ENCODE measurements at places on chromosomes 5 and 9.

- DNase-seq, result no peak
Measured at GRCh38 chr9:116223926-116224325, 70.3 kb downstream of the PAPPA start.

GRCh38 chr9:28538132-28538531, 964.9 kb upstream of the C9orf72 start:
- DNase-seq, result no peak

DNA sequence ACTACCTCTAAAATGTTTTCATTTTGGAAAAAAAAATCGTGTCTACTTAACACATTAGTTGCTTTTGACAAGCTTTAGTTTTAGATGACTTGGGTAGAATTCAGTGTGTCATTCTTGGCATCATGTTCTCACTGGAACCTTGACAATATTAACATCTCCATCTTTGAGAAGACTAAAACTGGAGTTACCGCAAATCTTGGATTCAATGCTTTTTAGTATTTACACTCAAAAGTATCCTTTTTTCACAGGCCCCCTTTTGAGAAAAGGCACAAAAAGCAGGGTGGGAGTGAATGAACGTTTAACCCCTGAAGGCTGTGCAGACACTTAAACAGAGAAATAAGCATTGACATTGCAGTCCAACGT, 549.1 kb downstream of the CSNK1G3 start:
- DNase-seq, result no peak

GRCh38 chr5:75042522-75042921, 9.8 kb downstream of the GCNT4 start:
- no peak for DNase-seq

DNA sequence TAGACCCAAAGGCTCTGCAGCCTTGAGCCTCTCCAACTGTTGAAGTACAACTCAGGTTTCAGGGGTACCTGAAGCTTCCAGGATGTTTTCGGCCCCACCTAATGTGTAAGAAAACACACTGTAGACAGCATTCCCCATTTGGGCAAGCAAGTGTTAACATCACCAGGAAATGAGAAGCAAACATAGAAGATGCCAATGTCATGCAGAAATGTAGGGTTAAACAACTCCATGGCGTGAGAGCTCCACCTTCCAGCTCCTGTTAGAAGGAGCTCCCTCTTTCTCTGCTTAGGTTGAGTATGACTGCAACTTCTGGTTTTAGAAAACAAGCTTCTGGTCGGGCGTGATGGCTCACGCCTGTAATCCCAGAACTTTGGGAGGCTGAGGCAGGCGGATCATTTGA, 31.0 kb upstream of the DENND1A start:
- DNase-seq, result no peak

DNA sequence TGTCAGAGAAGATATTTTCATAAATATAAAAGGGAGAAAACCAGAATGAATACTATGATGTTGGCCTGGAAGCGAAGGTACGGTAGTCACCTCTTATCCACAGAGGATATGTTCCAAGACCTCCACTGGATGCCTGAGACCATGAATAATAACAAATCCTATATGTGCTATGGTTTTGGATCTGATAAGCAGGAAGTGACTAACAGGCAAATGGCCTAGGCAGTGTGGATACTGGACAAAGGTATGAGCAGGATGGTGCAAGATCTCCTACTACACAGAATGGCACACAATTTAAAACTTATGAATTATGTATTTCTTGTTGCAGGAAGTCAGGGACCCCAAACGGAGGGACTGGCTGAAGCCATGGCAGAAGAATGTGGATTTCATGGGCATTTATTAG, 48.2 kb downstream of the ADAMTS12 start:
- DNase-seq, result no peak

DNA sequence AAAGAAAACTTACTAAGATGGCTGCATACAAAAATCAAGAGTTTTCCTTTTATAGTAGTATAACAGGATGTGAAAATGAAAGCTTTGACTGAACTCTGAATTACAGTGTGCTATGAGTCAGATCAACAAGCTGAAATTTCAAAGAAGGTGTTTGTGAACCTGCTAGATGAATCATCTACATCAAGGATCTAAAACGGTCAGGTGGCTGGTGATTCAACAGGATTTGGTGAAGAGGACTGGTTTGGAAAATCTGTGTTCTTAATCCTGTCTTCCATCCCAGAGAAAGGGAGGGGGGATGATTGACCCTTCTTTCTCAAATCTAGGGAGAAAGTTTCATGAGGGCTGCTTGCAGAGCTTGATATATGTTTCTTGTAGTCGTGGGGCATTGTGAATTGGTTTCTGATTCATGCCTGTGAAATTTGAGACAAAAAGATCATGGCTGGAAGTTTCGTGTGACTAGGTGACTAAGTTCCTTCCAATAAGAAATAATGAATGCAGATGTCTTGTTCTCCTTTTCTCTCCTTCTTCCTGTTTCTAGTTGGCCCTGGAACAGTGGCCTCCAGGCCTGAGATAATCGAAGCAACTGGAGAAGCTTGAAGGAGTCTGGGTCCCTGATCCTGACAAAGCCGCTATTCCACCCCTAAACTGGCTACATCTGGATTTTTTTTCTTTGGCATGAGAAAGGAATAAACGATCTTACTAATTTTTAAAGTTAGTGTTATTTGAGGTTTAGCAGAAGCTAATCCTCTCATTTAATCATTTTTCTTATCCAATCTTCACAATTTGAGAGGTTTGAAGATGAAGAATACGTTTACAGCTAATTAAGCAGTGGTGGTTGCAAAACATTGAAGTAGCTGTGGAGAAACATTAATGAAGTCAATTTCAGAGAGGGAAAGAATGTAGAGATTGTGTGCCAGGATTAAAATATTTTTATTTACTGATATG, 67.2 kb downstream of the MRPS30 start:
- DNase-seq, result no peak

- no peak for DNase-seq
Measured at GRCh38 chr5:126369995-126370731, 53.0 kb upstream of the GRAMD2B start.

- no peak for DNase-seq
Measured at GRCh38 chr5:68265347-68265746, 49.8 kb downstream of the PIK3R1 start.

- no peak for DNase-seq
Measured at GRCh38 chr9:109117856-109118807, 1.6 kb downstream of the TMEM245 start.

DNA sequence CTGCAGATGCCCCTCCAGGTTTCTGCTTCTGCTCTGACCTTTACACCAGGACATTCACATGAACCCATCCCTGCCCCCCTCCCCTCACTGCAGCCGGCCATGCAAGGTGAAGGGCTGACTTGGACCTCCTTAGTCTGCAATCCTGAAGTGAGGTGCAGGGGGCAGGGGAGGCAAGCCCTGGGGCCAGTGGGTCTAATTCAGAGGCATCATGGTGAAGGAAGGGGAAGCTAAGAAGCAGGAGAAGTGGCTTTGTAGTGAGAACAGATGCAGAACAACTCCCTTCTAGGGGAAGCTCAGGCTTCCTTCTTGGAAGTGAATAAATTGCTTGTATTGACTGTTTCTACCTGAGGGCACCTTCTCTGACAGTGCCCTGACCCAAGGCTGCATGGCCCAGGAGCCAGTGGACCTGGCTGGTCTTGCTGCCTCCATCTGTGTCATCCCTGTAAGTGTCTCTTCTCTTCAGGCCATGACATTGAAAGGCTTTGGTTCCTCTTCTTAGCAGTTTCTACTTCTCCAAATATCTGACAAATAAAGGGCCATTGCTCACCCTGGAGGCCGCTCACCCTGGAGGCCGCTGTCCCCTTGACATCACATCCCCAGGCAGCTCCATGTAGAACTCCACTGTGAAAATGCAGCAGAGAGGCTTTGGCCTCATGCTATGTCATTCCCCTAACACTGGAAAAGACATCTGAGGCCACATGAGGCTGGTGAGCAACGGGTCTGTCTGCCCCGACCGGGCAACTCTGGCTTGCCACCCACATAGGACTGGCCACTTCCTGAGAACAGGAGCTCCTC, 55.3 kb downstream of the GADD45G start:
- no peak for DNase-seq

GRCh38 chr5:59654691-59655090, 238.8 kb downstream of the PDE4D start:
- no peak for DNase-seq

DNA sequence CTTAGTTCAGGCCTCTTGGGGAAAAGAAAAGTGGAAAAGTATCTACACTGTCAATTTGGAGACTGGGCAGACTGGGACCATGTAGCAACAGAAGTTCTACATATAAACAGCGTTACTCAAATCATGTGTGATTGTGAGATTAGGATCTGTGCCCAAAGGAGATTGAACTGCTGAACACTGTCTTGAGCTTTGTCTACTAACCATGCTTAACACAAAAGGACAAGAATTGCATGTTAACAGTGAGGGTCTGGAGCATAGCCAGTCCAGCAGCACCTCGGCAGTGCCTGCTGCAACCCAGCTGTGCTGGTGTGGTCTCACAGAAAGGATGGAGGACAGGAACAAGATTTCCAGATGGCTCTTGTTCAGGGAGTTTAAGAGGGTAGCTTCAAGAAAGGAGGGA, 5.7 kb downstream of the PAM start:
- DNase-seq, result no peak

GRCh38 chr5:141668601-141669265, 13.3 kb downstream of the ARAP3 start:
- DNase-seq, result no peak

Measured in stimulated activated CD8-positive, alpha-beta memory T cell treated with anti-CD3 and anti-CD28 coated beads, Interleukin-12 subunit alpha, Interleukin-12 subunit beta, amount 100 ng/mL, for 1 hour (primary cell).